ENCODE measurements at places on chromosomes 6 and 20. TPM values are rescaled to one million over a fixed set of nuclear protein-coding genes. Genes with fewer than 3 reads are reported as not detected.

The TFAP2B gene
- total RNA-seq, result not detected

The TRIM15 gene
- not detected for total RNA-seq

The CALHM4 gene
- not detected for total RNA-seq

The ABHD16B gene
- 0.18 TPM for total RNA-seq

The MEI4 gene
- total RNA-seq, result not detected

The RPS21 gene
- 1,135 TPM for total RNA-seq

The TP53TG5 gene
- total RNA-seq, result not detected

The MYBL2 gene
- 10.5 TPM for total RNA-seq

The QRSL1 gene
- 10.9 TPM for total RNA-seq

The ME1 gene
- total RNA-seq, result 22.6 TPM

- no peak overlapping the region for H3K27ac ChIP-seq
- H3K36me3 ChIP-seq, result no peaks in the 10 kb centered on the region
- peaks cover 34% of the 10 kb centered on the region for H3K27me3 ChIP-seq
These were observed 365.9 kb downstream of the TAF4 start for GRCh38 chr20:61699495-61700374.

- no peak overlapping the region for H3K27ac ChIP-seq
- no peaks in the 10 kb centered on the region for H3K36me3 ChIP-seq
- peaks cover 17% of the 10 kb centered on the region for H3K4me1 ChIP-seq
- no peak for DNase-seq
- H3K27me3 ChIP-seq, result no peaks in the 10 kb centered on the region
These were observed 148.1 kb downstream of the SCML4 start for GRCh38 chr6:107676042-107676441.

DNA sequence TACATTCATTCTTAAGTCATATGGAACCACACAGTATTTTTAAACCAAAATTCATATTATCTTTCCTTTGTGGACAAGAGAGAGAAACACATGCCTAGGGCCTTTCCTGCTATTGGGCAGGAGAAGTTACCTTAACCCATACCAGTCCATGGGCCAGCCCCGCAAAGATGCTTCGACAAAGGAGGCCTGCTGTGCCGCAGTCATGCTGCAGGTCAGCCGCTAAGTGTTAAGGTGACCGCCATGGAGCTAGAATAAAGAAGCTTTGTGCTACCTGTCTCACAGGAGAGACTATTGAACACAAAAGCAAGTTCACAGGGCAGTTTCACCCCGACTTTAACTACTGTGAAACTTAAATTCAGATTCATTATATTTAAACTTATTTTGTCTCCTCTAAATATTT lies 62.3 kb upstream of the TMEM181 start:
- H3K27me3 ChIP-seq, result no peaks in the 10 kb centered on the region
- H3K36me3 ChIP-seq, result peaks cover 54% of the 10 kb centered on the region
- no peak overlapping the region for H3K4me3 ChIP-seq
- H3K27ac ChIP-seq, result no peak overlapping the region
- no peaks in the 10 kb centered on the region for H3K4me1 ChIP-seq
- no peak for DNase-seq

DNA sequence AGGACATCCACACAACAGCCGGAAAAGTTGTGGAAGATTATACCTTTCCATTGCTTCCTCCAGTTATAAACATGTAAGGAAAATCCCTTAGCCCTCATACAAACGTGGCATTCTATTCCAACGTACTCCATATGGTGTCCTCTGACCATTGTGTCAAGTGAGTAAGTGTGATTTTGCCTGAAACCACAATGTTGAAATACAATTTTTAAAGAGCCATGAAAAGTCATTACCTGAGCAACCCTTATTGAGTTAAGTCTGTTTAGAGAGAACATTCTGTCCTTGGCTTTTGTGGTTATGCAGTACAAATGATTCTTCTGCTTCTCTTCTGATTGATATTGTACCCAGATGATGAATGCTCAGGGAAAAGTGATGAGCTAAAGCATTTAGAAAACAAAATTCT lies 530.1 kb downstream of the HAO1 start:
- DNase-seq, result no peak
- H3K4me3 ChIP-seq, result no peak overlapping the region
- H3K27me3 ChIP-seq, result no peaks in the 10 kb centered on the region
- no peak overlapping the region for H3K27ac ChIP-seq
- H3K36me3 ChIP-seq, result no peaks in the 10 kb centered on the region
- no peaks in the 10 kb centered on the region for H3K4me1 ChIP-seq

GRCh38 chr6:25503686-25504085 lies 148.3 kb upstream of the SCGN start:
- no peak overlapping the region for H3K27ac ChIP-seq
- no peak for DNase-seq
- no peaks in the 10 kb centered on the region for H3K27me3 ChIP-seq

- H3K4me3 ChIP-seq, result no peak overlapping the region
- no peaks in the 10 kb centered on the region for H3K36me3 ChIP-seq
- H3K27ac ChIP-seq, result no peak overlapping the region
- no peak for DNase-seq
These were observed 3.8 kb upstream of the PFDN4 start for GRCh38 chr20:54204063-54204462.

DNA sequence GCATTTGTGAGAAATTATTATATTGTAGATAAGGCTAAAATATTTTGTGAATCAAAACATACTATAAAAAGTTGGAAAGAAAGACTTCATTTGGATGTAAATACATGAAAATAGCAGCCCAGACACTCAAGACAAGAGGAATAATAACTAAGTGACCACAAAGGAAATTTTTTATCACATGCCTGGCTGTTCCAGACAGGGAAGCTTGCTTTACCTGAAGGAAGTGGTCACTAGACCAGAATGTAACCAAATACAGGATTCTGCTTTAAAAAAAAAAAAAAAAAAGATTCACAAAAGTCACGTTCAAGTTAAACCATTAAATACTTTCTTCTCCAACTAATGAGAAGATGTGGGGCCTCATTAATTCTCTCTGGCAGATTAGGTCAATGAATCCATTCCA lies 9.3 kb upstream of the HLA-DQB2 start:
- no peak overlapping the region for H3K27ac ChIP-seq
- H3K27me3 ChIP-seq, result no peaks in the 10 kb centered on the region
- no peak for DNase-seq
- no peaks in the 10 kb centered on the region for H3K4me1 ChIP-seq
- no peaks in the 10 kb centered on the region for H3K36me3 ChIP-seq

- H3K4me1 ChIP-seq, result no peaks in the 10 kb centered on the region
- no peaks in the 10 kb centered on the region for H3K36me3 ChIP-seq
- no peak for DNase-seq
- no peak overlapping the region for H3K27ac ChIP-seq
- H3K4me3 ChIP-seq, result no peak overlapping the region
These were observed 226.3 kb upstream of the SMLR1 start for GRCh38 chr6:130600880-130601341.

DNA sequence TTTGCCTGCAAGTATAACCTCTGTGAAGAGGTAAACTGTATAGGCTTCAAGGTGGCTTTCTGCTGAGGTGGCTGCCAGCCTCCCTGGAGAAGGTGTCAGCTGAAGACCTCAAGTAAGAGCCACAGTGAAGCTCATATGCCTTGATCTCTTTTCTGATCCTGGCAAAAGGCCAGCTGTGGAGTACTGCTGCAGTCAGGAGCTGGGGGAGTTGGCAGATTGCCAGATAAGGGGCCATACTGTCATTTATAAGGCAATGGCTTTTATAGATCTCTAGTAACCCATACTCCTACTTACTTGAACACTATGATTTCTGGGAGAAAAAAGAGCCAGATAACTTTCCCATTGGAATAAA lies 8.8 kb upstream of the CEP85L start:
- no peak overlapping the region for H3K4me3 ChIP-seq
- no peaks in the 10 kb centered on the region for H3K36me3 ChIP-seq
- no peaks in the 10 kb centered on the region for H3K27me3 ChIP-seq
- no peak overlapping the region for H3K27ac ChIP-seq
- DNase-seq, result peak; percentile 46

DNA sequence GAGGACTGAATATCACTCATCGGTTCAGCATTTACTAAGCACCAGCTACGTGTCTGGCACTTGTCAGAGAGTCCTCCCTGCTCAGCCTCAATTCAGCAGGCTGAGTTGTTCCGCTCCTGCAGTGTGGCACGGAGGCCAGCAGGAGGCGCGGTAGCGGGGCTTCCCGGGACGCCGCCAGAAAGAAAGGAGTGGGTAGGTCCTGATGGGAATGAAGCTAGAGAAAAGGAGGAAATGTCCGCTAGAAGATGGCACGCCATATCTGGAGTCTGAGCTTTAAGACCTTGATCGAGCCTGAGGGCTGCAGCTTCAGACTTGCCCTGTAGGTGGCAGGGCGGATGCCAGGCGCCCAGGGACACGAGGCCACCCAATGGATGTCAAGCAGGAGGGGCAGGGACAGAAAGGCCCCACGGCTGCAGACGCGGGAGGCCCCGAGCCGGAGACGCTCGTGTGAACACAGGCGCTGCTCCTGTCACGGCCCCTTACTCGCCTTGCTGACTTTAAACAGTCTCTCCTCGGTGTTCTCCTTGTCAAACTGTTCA lies 18.7 kb downstream of the SERPINB6 start:
- H3K27ac ChIP-seq, result peak overlapping the region; percentile 47
- no peak overlapping the region for H3K4me3 ChIP-seq
- H3K27me3 ChIP-seq, result no peaks in the 10 kb centered on the region
- peaks cover 36% of the 10 kb centered on the region for H3K4me1 ChIP-seq
- peaks cover 3% of the 10 kb centered on the region for H3K36me3 ChIP-seq

- no peak overlapping the region for H3K4me3 ChIP-seq
- DNase-seq, result no peak
- H3K4me1 ChIP-seq, result no peaks in the 10 kb centered on the region
- H3K27me3 ChIP-seq, result peaks cover 35% of the 10 kb centered on the region
- H3K36me3 ChIP-seq, result no peaks in the 10 kb centered on the region
These were observed 11.5 kb downstream of the TREML4 start for GRCh38 chr6:41239467-41240159.

DNA sequence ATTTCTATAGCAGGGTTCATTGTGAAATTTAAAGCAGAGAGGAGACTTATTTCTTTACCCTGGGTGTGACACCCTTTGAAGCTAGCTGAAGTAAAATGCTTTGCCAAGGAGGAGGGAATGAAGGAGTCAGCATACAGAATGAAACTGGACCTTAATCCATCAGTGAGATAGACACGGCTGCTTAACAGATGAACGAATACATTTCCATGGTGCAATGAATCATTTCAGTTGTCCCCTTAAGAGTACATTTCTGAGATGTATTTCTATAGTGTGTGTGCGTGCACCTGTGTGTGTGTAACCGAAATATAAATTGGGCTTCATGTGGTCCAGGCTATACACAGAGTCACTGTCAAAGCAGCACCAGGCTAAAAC lies 73.8 kb upstream of the CD93 start:
- peak overlapping the region; percentile 48 for H3K27ac ChIP-seq
- H3K4me3 ChIP-seq, result no peak overlapping the region
- no peaks in the 10 kb centered on the region for H3K36me3 ChIP-seq
- peaks cover 41% of the 10 kb centered on the region for H3K4me1 ChIP-seq

- H3K27me3 ChIP-seq, result no peaks in the 10 kb centered on the region
- H3K27ac ChIP-seq, result no peak overlapping the region
- DNase-seq, result no peak
- no peaks in the 10 kb centered on the region for H3K4me1 ChIP-seq
- H3K36me3 ChIP-seq, result peaks cover 47% of the 10 kb centered on the region
These were observed 31.4 kb upstream of the GSTA4 start for GRCh38 chr6:53026526-53026925.

GRCh38 chr6:165417278-165417865 lies 108.0 kb upstream of the C6orf118 start:
- no peaks in the 10 kb centered on the region for H3K27me3 ChIP-seq
- no peak for DNase-seq
- H3K27ac ChIP-seq, result no peak overlapping the region
- no peaks in the 10 kb centered on the region for H3K4me1 ChIP-seq

GRCh38 chr20:36175475-36175995 lies 21.0 kb downstream of the EPB41L1 start:
- no peaks in the 10 kb centered on the region for H3K27me3 ChIP-seq
- no peak overlapping the region for H3K4me3 ChIP-seq
- H3K36me3 ChIP-seq, result no peaks in the 10 kb centered on the region
- DNase-seq, result no peak

GRCh38 chr20:48541581-48542071 lies 286.2 kb downstream of the PREX1 start:
- H3K27ac ChIP-seq, result no peak overlapping the region
- H3K4me3 ChIP-seq, result no peak overlapping the region
- no peaks in the 10 kb centered on the region for H3K27me3 ChIP-seq
- no peaks in the 10 kb centered on the region for H3K36me3 ChIP-seq
- H3K4me1 ChIP-seq, result no peaks in the 10 kb centered on the region

DNA sequence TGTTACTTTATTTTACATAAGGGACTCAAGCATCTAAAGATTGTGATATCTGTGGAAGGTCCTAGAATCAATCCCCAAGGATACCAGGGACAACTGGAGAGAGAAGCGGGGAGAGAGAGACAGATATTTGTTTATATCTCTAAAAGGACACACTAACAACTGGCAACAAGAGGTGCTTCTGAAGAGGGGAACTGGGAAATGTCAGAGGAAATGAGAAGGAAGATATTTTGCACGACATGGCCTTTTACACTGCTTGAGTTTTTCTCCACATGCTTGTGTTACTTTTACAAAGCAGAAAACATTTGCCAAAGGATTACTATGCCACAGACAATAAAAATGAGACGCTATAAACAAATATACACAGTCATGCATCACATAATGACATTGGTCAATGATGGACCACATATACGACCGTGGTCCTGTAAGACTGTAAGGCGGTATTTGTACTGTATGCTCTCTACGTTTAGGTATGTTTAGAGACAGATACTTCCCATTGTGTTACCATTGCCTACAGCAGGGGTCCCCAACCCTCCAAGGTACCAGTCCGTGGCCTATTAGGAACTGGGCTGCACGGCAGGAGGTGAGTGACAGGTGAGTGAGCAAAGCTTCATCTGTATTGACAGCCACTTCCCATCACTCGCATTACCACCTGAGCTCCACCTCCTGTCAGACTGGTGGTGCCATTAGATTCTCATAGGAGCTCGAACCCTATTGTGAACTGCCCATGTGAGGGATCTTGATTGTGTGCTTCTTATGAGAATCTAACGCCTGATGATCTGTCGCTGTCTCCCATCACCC lies 64.6 kb upstream of the PTPN1 start:
- H3K27ac ChIP-seq, result no peak overlapping the region
- no peak overlapping the region for H3K4me3 ChIP-seq
- no peaks in the 10 kb centered on the region for H3K27me3 ChIP-seq
- H3K4me1 ChIP-seq, result peaks cover 11% of the 10 kb centered on the region
- DNase-seq, result no peak

GRCh38 chr6:74749211-74750147 lies 456.4 kb downstream of the COL12A1 start:
- no peak overlapping the region for H3K4me3 ChIP-seq
- no peaks in the 10 kb centered on the region for H3K36me3 ChIP-seq
- no peak overlapping the region for H3K27ac ChIP-seq
- H3K27me3 ChIP-seq, result no peaks in the 10 kb centered on the region

DNA sequence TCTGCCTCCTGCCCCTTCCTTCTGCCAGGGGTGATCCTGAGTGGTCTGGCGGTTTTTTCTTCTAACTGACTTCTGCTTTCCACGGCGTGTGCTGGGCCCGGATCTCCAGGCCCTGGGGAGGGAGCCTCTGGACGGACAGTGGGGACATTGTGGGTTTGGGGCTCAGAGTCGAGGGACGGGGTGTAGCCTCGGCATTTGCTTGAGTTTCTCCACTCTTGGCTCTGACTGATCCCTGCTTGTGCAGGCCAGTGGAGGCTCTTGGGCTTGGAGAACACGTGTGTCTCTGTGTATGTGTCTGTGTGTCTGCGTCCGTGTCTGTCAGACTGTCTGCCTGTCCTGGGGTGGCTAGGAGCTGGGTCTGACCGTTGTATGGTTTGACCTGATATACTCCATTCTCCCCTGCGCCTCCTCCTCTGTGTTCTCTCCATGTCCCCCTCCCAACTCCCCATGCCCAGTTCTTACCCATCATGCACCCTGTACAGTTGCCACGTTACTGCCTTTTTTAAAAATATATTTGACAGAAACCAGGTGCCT lies 10.2 kb downstream of the SLC29A1 start:
- peaks cover 26% of the 10 kb centered on the region for H3K36me3 ChIP-seq
- no peak overlapping the region for H3K4me3 ChIP-seq
- no peak for DNase-seq
- peak overlapping the region; percentile 54 for H3K27ac ChIP-seq
- peaks cover 52% of the 10 kb centered on the region for H3K4me1 ChIP-seq
- no peaks in the 10 kb centered on the region for H3K27me3 ChIP-seq
